NCI-H82 (cell line): ENCODE measurements at places on chromosomes 7 and 10.

GRCh38 chr7:92095380-92095779 lies 38.9 kb downstream of the CYP51A1 start:
- DNase-seq, result no peak

- no peak for DNase-seq
Measured at GRCh38 chr7:15332956-15333355, 228.9 kb downstream of the AGMO start.

GRCh38 chr7:55050281-55050680 lies 31.5 kb downstream of the EGFR start:
- peak; percentile 69 for DNase-seq

DNA sequence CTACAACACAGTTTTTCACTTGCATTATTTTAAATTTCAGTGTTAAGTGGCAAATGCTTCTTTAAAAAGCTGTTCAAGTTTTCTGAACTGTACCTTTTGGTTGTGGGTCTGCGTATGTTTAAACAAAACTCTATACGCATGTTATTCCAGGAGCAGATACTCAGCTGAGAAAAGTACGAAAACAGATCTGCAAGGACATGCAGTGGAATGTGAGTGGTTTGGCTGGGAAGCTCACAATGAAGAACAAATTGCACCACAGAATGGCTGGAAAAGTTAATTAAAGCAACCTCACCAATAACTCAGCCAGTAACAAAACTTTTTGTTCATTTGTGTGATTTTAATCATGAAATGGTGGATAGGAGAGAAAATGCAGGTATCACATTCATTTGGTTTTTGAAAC lies 17.6 kb downstream of the GLI3 start:
- DNase-seq, result no peak

- peak; percentile 13 for DNase-seq
Measured at GRCh38 chr10:50600286-50600685, 23.5 kb downstream of the SGMS1 start.

GRCh38 chr10:61702584-61702983 lies 39.9 kb downstream of the CABCOCO1 start:
- no peak for DNase-seq

DNA sequence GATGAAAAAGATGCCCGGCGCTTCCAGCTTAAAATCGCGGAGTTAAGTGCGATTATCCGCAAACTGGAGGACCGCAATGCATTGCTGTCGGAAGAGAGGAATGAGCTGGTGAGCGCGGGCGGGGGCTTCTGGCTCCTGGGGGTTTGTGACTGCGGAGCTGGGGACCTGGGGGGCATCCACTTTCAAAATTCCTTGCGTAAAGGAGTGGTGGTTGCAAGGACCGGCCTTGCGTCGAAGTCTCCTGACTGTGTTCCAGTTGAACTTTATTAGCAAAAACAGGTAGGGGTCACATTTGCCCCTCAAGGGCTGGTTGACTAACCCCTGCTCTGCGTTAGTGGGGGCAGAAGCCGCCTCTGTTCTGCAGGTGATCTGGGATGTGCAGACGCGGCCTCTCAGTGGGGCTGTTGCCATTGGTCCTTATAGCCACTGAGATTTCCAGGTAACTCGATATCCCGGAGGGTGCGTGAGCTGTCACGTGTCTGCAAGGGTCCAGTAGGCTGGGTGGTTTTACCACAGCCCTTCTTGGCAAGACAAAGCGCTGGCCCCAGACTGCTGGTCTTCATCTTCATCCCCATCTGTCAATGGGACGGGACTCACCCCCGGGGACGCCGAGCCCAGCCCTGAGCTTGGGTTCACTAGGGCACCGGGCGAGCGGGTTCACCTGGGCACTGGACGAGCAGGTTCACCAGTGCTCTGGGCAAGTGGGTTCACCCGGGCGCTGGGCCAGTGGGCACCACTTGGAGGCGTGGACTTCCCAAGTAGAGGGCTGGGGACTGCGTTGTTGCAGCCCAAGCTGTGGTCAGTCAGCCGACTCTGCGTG lies 51.5 kb upstream of the DPYSL4 start:
- no peak for DNase-seq

DNA sequence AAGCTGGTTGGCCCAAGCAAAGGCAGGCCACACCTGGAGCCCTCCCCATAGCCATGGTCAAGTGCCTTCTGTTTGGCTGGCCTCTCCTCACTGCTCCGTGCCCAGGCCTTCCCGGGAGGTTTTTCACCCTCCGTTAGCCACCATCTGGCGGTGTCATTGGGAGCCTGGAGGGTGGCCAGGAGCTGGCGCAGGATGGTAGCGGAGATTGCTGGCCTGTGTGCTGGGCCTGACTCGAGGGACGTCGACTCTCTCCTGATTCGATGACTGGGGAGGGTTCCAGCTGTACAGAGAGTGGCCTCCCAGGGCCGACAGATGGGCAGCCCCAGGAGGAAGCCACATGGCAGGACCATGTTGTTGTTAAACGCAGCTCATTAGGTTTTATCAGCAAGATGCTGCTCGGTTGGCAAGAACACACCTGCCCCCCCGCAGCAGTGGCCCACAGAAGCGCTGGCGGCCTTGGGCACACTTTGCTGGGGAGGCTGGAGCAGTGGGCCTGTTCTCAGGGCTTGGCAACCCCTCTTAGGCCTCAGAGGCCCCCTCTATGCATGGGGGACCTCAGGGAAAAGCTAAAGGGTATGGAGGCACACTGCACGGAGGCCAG lies 64.0 kb upstream of the CACUL1 start:
- DNase-seq, result peak; percentile 74

DNA sequence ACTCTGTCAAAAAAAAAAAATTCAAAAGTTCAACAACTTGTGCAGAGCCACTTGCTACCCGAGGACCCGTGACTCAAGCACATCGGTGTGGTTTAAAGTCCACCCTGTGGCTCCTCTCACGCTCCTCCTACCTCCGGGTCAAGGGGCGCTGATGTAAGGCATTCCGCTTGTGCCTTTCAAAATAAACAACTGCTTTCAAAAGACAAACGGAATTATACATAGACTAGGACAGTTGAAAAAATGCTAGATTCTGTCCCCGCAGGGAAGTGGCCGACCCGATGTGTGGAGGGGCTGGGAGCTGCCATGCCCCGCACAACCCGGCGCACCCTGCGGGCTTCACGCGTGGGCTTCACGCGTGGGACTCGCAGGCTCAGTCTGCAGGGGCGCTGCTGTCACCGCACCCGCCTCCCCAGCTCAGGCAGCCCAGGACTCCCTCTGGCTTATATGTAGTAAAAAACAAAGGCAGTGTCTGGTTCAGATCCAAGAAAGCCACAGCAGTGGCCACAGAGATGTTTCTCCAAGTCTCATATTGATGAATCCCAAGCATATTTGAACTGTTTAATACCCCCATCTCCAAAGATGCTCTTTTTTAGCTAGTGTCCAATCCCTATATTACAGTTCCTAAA lies 239.7 kb upstream of the INHBA start:
- DNase-seq, result no peak

DNA sequence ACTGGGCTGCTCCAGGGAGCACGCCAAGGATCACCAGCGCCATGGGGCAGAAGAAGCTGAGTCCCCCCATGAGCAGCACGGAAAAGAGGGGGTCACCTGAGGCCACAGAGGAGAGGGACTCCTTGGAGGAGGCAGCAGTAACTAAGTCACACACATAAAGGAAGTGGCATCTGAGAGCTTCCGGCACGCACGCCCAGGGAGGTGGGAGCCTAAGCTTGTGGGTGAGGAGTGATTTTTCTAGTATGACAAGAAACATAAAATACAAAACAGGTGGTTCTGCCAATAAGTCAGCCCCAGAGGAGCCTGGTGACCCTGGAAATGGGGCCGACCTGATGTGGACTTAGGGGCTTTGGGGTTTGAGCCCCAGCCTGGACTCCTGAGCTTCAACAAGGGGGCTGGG lies 60.8 kb downstream of the CARD11 start:
- no peak for DNase-seq

GRCh38 chr7:3217166-3217565 lies 83.9 kb upstream of the SDK1 start:
- DNase-seq, result no peak

GRCh38 chr10:23413629-23414089 lies 25.2 kb upstream of the OTUD1 start:
- DNase-seq, result no peak

- DNase-seq, result no peak
Measured at GRCh38 chr7:147015999-147016398, 899.4 kb downstream of the CNTNAP2 start.

DNA sequence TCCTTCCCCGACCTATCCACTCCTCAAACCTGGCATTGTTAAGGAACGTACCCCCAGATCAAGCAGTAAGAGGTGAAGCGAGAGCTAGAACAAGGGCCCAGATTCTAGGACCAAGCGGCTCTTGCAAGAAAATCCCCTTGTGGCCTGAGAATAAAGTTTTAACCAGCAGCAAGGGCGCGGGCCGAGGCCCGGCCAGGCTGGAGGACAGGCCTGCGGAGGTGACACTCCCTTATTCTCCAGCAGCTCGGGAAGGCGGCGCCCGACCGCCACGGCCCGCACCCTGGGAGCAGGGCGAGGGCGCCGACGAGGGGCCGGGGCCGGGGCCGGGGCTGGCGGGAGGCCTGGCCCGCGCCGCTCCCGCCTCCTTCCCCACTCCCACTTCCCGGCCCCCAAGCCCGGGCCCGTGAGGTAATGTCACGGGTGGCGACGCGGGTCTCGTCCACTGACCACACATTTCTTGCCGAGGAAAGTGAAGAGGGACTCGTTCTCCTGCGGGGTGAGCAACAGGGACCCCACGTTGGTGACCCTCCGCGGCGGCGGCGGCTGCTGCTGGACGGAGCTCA lies 551 bp downstream of the WASL start:
- peak; percentile 67 for DNase-seq

DNA sequence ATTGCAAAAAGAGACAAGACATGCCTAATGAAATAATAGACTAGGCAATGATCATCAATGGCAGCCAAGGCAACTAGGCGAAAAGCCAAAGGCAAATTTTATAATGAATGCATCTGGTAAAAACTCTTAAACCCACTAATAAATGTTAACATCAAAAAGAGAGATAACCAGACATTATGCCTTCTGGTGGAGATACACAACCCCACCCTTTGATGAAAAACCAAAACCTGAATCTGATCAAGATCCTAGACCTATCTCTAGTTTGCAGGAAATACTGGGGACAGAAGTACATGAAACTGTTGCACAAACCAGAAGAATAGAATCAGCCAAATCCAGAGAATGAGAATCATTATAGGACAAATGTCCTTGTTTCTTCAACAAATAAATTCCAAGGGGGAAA lies 22.0 kb upstream of the GSAP start:
- no peak for DNase-seq

DNA sequence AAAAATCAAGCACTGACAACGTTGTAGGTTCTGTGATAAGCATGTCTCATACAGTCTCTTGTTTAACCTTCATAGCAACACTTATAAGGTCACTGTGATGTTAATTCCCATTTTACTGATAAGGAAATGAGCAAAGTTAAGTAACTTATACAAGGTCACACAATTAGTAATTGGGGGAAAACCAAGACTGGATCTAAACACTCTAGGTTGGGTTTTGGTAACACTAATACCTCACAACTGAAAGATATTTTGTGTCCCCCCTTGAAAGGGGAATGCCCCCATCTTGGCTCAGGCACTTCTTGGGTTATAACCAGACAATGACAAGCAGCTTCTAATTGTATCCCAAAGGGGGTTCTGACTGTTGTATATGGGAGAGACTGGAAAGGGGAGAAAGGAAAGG lies 36.0 kb upstream of the ABCB4 start:
- no peak for DNase-seq

- DNase-seq, result no peak
Measured at GRCh38 chr10:74238031-74238431, 87.0 kb downstream of the ADK start.

DNA sequence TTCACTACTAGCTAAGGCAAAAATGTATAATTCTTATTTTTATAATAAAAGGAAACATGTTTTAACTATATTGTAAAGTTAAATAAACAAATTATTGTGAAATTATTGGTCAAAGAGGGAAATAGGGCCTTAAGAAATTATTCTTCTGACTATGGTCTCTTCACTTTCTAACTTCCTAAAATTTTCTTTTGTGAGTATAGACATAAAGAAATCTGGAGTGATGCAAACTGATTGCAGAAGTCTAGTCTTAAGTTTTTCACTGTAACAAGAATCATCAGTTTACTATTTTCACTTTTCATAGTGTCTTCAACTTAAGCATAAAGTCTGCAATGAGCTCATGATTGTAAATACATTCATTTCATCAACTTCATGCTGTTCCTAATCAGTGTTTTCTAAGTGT lies 525.4 kb downstream of the TFEC start:
- DNase-seq, result no peak

- no peak for DNase-seq
Measured at GRCh38 chr7:155066417-155066950, 3.6 kb upstream of the HTR5A start.

DNA sequence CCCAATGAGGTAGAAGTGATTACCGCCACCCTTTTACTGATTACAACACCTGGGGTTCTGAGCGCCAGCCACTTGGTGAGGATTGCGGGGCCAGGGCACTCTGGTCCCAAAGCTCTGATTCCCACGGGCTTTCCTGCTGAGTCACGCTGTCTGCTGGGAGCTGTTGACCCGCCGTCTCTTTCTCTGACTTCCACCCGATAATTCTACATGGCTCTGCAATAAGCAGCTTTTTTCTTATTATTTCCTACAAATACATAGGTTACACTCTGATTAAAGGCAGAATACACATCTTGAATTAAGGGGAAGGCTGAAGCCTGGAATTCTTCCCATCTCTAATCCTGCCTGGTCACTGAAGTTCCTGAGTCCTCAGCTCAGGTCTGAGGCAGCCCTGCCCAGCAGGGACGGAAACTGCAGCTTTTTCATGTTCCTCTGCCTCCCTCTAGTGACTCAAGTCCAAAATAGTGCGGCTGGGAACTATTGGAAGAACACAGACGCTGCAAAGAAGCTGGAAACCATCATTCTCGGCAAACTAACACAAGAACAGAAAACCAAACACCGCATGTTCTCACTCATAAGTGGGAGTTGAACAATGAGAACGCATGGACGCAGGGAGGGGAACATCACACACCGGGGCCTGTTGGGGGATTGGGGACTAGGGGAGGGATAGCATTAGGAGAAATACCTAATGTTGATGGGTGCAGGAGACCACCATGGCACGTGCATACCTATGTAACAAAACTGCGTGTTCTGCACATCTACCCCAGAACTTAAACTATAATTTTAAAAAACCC lies 178.3 kb downstream of the PRKCQ start:
- DNase-seq, result peak; percentile 89

DNA sequence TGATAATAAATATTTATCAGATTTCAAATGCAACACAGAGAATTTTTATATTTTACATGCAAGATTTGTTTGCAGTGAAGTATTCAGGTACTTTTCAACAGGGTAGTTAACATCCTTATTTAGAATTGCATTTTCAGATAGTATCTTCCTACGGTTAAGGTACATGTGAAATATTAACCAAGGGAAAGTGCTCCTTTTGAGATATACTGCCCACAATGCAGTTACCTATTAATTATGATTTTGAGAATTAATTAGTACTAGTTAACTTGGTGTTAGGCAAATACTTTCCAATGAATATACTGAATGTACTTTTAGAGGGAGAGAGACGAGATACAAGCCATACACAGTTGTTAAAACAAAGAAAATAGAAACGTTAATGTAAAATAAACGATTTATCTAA lies 206.2 kb upstream of the YAE1 start:
- no peak for DNase-seq

- no peak for DNase-seq
Measured at GRCh38 chr7:149191851-149192250, 3.5 kb upstream of the ZNF282 start.

GRCh38 chr10:93954299-93954698 lies 39.4 kb upstream of the PLCE1 start:
- no peak for DNase-seq

- DNase-seq, result peak; percentile 75
Measured at GRCh38 chr7:55593515-55594318, 21.4 kb upstream of the VOPP1 start.

GRCh38 chr7:155103839-155104238 lies 33.7 kb downstream of the HTR5A start:
- DNase-seq, result no peak
